ENCODE measurements at places on chromosomes 11 and 22. TPM values are rescaled to one million over a fixed set of nuclear protein-coding genes. Genes with fewer than 3 reads are reported as not detected.
A peak's percentile ranks its signal among the peaks of the same experiment; 100 is the strongest.

DNA sequence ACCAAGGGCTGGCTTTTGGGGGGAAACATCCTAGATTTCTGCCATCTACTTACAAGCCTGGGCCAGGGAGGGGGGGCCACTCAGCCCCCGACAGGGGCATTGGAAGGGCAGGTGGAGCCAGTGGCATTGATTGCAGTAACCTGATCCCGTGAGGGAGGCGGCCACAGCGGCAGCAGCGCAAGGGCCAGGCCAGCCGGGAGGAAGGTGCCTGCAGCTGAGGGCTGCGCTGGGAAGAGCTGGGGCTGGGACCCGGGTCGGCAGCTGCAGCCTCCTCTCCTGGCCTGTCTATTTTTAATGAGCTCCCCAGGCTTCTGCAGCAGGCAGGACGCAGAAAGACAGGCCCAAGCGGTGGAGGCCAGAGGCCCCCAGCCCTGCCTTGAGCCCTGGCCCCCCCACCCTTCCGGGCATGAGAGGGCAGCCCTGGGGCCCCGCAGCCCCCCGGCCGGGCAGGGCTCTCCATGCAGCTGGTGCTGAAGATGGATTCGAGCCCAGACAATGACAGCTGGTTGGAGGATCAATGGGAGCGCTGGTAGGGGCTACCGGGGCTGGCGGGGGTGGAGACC lies 10.6 kb downstream of the FREY1 start:
- DNase-seq: no peak

DNA sequence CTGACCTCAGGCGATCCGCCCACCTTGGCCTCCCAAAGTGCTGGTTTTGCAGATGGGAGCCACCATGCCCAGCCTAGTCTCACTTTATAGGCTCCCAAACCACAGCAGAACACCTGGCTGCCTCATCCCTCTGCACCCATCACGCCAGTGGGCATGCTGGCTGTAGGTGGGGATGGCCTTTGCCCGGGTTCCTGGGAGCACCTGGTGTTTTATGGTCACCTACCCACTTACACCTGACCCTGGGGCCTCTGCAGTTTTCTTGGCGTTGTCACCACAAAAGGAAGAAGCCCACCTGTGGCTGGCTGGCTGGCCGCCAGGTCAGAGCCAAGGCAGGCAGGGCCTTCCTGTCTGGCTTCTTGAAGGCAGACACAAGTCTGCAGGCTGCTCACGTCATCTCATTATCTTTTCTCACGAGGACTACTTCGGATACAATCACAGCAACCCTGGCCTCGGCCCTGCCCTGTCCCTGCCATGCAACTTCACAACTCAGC lies 8.2 kb downstream of the RRP7A start:
- no peak for DNase-seq

GRCh38 chr11:59112494-59112893 lies 5.5 kb downstream of the FAM111B start:
- no peak for DNase-seq

GRCh38 chr22:33787645-33788456 lies 132.4 kb downstream of the LARGE1 start:
- no peak for DNase-seq

DNA sequence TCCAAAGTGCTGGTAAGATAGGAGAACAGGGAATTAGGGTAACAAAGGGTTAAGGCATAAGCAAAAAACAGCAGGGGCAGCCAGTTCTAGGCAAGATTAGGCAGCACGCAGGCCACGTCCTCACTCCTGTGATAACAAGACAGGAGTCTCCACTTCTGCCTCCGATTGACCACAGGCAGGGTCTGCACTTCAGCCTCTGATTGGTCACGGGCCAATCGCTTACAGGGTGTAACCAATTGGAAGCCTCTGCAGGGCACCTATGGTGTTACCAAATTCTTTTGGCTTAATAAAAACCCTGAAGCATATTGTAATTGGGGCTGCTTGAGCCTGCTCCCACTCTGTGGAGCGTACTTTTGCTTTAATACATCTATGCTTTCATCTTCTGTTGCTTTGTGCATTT lies 12.2 kb upstream of the GSTP1 start:
- no peak for DNase-seq

GRCh38 chr11:8060801-8061554 lies 20.0 kb upstream of the TUB start:
- DNase-seq: no peak

GRIK4 gene
- 0.17 TPM for total RNA-seq

- DNase-seq: no peak
Measured at GRCh38 chr11:20647976-20648565, 21.3 kb upstream of the NELL1 start.

DNA sequence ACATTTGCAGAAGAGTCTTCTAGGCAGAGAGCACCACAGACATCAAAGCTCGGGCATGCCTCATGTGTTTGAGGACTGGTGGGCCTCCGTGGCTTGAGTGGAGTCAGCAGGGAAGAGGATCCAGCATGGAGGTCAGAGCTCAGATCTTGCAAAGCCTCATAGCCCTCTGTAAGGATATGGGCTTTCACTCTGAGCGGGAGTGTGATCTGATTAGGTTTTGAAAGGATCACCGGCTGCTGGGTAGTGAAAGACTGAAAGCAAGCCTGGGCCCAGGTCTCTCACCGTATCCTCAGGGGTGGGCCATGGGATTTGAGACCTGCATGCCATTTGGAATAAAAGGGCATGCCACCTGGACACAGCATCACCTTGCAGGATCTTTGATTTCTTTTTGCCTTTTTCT lies 112.7 kb downstream of the TEAD1 start:
- DNase-seq: no peak

APOBEC3B gene
- not detected for total RNA-seq

NLRP10 gene
- not detected for total RNA-seq

- DNase-seq: peak; percentile 88
Measured at GRCh38 chr11:134069426-134070341, 812 bp downstream of the JAM3 start.

FAT3 gene
- total RNA-seq: 15.4 TPM

DNA sequence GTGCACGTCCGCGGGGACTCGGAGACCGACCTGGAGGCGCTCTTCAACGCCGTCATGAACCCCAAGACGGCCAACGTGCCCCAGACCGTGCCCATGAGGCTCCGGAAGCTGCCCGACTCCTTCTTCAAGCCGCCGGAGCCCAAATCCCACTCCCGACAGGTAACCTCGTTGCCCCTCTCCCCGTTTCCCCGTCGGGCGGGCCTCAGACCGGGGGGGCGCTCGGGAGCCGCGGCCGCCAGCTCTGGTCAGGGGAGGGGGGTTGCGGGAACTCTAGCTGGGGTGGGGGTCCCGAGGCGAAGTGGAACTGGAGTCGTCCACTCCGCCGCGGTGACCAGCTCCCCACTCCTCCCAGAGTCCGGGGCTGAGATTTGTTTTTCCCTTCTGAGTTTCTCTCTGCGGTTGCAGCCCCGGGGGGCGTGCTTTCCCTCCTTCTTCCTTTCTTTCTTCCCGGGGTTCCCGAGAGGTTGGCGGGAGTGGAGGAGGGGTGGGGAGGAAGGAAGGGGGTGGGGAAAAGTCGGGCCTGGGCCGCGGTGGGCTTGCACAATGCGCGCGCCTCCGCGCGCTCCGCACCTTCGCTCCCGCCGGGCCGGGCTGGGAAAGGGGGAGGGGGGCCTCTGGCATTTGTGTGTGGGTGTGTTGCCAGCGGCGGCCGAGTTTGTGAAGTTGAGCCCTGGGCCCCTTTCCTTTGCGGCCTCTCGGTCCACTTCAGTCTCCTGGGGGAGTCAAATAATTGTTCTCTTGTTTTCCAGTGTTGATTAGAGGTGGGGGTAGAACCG lies 952 bp downstream of the YAP1 start:
- DNase-seq: peak; percentile 94

DNA sequence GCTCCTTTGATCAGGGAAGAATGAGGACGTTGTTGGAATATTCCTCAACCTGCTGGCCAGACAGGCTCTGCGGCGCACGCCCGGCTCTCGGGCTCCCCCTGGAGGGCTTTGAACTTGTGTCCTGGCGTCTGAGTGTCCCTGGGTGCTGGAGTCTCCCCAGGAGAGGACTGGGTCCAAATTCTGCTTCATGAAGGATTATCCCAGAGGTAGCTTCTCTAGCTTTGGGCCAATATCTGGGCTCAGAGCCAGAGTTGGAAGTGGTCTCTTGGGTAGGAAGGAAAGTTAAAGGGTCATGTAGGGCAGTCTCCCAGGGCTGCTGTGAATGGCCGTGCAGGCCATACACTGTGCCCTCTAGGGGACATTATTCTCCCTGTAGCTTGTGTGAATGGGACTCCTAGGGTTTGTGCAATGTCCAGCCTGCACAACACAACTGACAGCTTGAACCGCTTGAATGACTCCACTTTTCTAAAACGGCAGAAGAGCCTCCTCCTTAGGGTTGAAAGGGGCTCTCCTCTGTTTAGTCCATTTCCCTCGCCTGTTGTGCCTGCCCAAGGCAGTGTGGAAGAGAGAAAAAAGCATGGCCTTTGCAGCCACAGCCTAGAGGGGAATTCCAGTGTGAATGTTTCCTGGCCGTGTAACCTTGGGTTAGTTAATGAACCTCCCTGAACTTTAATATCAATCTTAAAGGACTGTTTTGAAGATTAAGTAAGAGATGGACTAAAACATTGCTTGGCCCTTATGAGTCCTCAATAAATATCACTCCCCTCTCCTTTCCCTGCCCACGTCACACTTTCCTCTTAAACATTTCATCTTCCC lies 111.2 kb upstream of the THY1 start:
- no peak for DNase-seq

All from esophagus muscularis mucosa (tissue), 4 donors.